ENCODE measurements at places on chromosomes 2 and 18.

GRCh38 chr2:80303909-80304837 lies at the start of gene LRRTM1:
TSS of gene LRRTM1 (minus strand) at chr2:80304752. CDS start at chr2:80303819, 933 bp downstream.
- DNase-seq, result no peak

DNA sequence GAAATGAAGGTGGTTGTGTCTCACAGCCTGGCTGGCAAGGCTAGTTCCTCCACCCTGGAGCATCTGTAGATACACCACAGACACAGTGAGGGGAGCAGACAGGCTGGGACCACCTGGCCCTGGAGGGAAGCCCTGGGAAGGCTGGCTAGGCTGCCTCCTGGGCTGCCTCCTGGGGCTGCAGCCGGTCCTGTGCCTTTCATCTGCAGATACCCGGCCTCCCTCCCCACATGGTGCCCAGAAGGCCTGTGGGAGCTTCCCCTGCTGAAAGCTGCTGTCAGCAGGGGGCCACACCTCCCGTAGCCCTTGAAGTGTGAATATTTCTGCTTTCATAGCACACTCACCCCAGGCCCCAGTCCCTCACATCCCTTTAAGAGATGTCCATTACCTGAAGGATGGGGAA lies 37.6 kb downstream of the SDC1 start:
- no peak for DNase-seq

GRCh38 chr18:3666526-3667254 lies 216.7 kb downstream of the TGIF1 start:
- DNase-seq, result no peak

DNA sequence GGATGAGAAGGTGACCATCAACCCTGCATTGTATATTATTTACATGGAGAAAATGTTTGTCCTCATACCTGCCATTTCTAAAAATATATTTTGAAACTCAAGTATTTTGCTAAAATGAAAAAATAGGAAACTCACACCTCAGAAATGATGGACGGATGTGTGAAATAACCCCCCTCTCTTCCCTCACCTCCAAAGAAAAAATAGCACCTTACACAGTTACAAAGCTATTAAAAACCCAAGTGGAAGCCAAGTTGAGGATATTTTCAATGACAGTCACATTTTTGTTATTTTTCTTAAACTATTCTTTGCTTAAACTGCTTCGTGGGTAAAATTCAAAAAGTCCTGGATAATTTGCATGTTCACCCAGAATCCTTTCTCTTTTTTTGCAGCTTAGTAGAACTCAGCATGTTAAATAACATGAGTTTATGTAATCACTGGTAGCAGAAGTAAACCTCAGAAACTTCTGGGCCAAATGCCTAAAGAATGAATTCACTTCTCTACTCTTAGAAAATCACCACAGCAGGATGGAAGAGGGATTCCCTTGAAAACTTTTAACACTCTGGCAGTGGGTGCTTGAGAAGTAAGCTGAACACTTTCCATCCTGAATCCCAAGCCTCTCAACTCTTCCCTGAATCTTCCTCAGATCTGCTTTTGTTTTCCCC lies 768 bp downstream of the DSC1 start:
- DNase-seq, result no peak

GRCh38 chr2:60984720-60985119 lies 32.8 kb upstream of the PEX13 start:
- no peak for DNase-seq

GRCh38 chr2:96308248-96308647 lies 2.9 kb upstream of the SNRNP200 start:
- no peak for DNase-seq

GRCh38 chr18:64082513-64082912 lies 66.4 kb downstream of the LINC00305 start:
- no peak for DNase-seq

- DNase-seq, result no peak
These were observed 135.8 kb downstream of the HDAC4 start for GRCh38 chr2:239264838-239265651.

DNA sequence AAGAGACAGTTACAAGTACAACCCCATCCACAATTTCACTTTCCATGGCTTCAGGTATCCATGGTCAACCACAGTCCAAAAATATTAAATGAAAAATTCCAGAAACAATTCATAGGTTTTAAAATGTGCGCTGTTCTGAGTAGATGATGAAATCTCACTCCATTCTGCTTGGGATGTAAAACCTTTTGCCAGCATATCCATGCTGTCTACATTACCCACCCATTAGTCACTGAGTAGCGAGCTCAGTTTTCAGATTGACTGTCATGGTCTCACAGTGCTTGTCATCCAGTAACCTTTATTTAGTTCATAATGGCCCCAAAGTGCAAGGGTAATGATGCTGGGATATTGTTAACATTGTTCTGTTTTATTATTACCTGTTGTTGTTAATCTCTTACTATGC lies 40.5 kb downstream of the SMAD4 start:
- no peak for DNase-seq

- peak; percentile 77 for DNase-seq
These were observed 199.2 kb upstream of the NRP2 start for GRCh38 chr2:205483095-205483494.

DNA sequence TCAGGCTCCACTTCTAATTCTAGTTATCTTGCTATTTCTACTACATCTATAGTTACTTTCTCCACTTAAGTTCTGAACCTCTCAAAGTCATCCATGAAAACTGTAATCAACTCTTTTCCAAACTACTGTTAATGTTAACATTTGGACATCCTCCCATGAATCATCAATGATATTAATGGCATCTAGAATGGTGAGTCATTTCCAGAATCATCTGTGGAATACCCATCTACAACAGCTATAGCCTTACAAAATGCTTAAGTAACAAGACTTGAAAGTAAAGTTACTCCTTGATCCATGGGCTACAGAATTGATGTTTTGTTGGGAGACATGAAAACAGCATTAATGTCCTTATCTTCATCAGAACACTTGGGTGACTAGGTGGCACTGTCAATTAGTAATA lies 35.4 kb downstream of the BARD1 start:
- DNase-seq, result no peak

DNA sequence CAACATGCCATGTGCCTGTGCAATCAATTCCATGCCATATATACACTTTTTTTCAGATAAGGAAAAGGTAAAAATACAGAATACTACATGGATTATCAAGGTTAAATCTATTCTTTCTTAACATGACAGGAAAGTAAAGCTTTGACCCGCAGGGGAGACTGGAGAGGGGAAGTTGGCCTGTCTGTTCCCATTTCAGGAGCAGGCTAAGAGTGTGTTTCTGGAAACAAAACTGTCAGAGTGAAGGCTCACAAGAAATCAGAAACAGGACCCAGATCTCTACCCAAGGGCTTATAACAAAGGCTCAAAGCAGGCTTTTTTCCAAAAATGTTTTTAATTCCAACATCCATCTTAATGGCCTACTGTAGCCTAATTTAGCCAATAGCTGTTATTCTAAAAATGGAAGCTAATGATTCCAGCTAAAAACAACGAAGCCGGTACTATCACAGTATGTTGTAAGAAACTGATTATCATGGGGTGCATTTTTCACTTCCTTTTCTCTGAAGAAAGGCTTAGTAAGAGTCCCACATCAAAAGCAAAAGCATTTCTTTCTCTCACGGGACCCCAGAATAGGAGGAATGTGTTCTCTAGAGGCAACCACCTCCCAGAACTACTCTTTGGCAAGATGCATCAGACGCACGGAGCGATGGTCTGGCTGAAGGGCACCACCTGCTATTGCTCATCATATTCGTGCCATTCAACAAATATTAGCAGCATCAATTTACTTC lies 41.4 kb downstream of the FECH start:
- DNase-seq, result no peak

GRCh38 chr18:79740521-79741361 lies 57.0 kb upstream of the KCNG2 start:
- DNase-seq, result no peak

DNA sequence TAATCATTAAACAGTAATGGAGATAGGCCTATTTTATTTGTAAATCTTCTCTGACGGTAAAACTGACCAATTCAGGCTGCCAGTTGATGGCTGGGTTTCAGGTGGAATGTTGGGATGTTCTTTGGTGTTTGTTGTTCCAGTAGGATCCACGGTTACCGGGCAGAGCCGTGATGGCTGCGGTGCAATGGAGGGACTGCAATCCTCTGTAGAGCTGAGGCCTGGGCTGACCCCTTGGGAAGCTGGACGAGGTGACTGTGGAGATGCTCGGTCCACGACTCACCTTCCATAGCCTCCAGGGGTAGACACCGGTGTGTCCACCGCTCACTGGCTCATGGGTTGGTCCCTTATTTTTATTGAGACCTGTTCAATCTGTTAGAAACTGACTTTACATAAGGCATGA lies 42.5 kb downstream of the ZNF519 start:
- no peak for DNase-seq

DNA sequence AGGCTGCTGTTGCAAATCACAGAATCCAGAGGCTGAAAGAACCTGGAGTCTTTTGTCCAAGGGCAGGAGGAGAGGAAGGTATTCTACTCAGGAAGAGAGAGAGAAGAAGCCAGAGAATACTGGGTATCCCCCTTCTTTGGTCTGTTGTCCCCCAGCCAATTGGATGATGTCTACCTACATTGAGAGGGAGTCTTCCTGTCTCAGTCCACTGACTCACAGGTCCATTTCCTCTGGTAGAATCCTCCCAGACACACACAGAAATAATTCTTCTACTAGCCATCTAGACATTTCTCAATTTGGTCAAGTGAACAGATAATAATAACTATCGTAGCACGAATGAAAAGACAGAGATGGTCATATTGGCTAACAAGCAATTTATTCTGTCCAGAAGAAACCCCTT lies 416.4 kb upstream of the UBE2E3 start:
- no peak for DNase-seq

DNA sequence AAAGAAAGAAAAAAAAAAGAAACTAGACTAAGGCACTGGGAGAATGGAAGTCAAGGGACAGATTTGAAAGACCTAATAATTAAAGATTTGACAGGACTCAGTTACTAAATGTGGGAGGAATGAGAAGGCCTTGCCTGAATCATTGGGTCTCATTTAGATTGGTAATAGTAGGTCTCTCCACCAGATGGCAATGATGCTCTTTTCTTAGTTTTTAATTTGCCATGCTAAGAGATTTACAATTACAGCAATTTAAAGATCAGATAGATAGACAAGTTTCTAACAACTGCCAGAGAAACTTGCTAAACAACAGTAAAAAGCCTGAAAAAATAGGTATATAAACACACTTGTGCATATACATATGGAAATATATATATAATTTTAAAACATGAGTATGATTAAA lies 153.0 kb downstream of the TMEM247 start:
- DNase-seq, result peak; percentile 69

GRCh38 chr18:45481821-45482220 lies 133.5 kb upstream of the SLC14A2 start:
- peak; percentile 12 for DNase-seq

DNA sequence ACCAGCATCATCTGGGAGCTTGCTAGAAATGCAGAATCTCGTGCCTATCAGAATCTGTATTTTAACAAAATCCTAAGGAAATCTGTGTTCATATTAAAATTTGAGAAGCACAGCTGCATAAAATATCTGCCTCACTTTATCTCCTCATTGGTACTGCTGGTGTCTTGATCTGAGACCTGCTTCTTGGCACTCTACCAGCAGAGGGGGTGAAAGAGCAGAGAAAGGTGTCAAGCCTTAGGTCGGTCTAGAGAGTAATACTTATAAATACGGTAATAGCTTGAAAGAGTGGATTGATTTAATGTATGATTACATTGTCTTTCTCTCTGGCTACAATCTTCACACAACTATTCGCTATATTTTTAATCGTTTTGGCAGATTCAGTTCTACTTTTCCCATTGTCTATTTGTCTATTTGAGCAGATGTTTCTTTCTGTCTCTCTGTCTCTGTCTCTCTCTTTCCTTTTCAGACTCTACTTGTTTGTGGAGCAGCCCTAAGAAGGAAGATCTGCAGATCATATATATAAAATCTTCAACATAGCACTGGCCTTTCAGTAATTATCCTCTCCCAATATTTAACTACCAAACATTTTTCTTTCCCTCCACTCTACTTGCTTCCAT lies 1.7 kb upstream of the GCG start:
- DNase-seq, result peak; percentile 62

- no peak for DNase-seq
These were observed 17.4 kb upstream of the COL6A3 start for GRCh38 chr2:237431372-237431771.

GRCh38 chr2:239824866-239825704 lies 200.1 kb downstream of the NDUFA10 start:
- no peak for DNase-seq

DNA sequence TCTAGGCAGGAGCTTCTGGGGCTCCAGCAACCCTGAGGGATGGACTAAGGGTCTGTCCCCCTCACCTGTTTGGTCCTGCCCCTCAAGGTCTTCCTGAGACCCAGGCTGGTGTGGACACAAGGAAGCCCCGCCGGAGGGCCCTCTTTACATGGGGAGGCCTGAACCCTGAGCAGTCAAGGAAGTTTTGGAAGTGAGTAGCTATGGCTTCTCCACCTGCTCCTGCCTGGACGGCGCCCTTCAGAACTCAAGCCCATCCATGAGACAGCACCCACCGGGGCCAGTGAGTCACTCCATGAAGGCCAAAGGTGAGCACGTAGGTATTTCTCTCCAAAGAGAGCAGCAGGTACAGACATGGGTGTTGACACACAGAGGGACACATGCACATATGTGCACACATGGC lies 98.2 kb upstream of the CTDP1 start:
- no peak for DNase-seq

GRCh38 chr18:5057386-5058348 lies 139.4 kb downstream of the AKAIN1 start:
- peak; percentile 60 for DNase-seq

- DNase-seq, result no peak
These were observed 6.4 kb upstream of the CTLA4 start for GRCh38 chr2:203861197-203861596.

- no peak for DNase-seq
These were observed 923.2 kb downstream of the CPS1 start for GRCh38 chr2:211479536-211480150.

DNA sequence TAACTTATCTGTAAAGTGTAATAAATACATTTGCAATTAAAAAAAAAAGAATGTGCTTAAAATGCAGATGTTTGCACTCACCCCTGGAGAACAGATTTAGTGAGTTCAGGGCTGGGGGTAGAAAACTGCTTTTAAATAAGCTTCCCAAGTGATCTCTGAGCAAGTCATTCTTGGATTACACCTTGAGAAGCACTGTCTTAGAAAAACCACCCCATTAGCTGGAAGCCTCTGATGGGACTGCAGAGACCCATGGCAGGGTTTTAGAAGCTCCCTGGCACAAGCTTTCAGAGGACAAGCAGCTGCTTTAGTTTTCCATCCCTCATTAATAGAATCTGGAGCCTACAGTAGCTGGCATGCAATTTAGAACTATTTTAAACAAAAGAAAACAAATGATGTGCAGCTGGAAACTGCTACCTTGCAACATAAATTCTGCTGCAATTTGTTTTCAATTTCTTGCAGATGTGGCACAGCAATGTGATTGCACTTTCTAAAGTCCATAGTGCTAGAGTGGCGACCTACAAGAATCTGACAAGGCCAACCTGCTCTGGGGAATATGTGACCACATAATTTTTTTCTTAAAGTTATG lies 141.5 kb downstream of the CDC42EP3 start:
- DNase-seq, result peak; percentile 33

GRCh38 chr2:198788676-198789075 lies 669.1 kb downstream of the SATB2 start:
- no peak for DNase-seq

Data from muscle of back (tissue), 13 donors.